ENCODE measurements at places on chromosomes 6 and 20.
A peak's percentile ranks its signal among the peaks of the same experiment; 100 is the strongest.

DNA sequence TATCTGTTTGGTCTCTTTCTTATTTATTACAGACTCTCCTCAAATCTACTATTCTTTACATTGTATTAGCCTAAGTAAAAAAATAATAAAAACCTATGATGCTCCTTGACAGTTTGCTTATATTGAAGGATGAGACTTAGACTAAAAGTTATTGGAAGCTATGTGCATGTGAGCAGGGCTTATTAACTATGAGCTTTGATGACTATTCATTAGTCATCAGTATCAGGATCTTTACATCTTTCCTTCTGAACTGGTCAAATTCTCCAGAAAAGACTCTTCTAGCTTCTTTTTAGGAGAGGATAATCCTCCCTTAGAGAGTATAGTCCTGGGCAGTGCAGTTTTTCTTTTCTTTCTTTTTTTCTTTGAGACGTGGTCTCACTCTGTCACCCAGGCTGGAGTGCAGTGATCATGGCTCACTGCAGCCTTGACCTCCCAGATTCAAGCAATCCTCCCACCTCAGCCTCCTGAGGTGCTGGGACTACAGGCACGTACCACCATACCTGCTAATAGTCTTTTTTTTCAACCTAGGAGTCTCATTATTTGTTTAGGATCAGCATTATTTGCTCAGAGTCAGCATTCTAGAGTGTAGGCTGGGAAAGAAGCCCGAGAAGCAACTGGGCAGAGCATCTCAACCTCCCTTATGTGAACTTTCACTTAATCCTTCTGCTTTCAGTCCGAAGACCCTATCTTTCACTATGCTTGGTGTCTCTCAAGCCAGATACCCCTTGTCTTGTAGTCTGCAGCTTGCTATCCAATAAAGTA is 37.1 kb upstream of the YWHAB start:
- no peak for DNase-seq

DNA sequence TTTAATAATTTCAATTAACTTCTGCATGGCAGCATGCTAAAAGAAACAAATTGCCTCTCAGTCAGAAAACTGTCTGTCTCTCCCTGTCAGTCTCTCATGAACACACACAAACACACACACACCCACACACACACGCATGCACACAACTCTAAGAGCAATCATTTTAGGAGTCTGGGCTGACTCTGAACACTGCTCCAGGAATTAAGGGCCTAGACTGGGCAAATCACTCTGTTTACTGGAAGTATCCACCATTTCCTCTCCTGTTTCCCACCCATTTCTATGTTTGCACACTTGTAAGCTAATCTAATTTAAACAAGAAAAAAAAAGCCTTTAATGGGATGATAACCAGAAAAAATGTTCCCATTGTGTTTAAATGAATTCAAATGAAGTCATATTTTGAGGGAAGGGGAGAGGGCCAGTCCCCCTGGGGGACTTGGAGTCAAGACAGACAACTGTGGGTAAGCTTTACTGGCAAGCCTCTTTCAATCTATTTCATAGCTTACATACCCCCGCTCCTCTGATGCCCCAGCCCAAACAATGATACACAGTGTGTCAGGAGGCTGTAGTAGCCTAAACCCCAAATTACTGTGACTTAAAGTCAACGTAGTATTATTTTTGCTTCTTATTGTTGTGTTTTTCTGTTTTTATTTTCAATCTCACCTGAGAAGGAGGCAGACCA is 447.8 kb upstream of the FLRT3 start:
- no peak for DNase-seq

DNA sequence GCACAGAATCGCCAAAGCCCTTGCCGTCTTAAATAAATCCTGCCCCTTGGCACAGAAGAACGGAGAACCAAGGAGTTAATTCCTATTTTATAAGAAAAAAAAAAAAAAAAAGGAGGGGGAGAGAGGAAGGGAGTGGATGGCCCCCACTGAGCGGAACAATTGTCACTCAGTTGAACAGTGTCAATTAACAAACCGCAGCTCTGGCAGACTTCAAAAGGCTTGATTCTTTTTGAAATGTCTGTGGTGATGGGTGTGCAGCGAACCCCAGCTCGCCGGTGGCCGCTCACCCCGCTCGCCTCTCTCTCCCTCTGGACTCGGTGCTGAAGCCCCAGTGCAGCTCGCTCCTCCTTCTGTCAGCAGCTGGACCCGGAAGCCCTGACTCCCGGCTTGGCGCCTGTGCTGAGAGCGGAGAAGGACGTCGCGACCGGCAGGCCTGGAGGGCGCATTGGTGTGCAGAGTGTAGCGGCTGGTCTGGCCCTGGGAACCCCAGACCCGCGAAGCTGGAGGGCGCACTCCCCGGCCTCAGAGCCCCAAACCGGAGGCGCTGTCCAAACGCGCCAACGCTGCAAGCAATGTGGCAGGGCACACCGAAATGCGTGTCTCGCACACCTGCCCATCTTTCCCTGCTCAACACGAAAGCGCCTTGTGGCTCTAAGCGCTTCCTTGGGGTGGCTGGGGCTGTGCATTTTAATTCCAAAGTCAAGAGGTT is 3.4 kb downstream of the LINC00237 start:
- peak; percentile 73 for DNase-seq

- DNase-seq: no peak
Measured at GRCh38 chr6:83068616-83069015, 1.1 kb downstream of the DOP1A start.

DNA sequence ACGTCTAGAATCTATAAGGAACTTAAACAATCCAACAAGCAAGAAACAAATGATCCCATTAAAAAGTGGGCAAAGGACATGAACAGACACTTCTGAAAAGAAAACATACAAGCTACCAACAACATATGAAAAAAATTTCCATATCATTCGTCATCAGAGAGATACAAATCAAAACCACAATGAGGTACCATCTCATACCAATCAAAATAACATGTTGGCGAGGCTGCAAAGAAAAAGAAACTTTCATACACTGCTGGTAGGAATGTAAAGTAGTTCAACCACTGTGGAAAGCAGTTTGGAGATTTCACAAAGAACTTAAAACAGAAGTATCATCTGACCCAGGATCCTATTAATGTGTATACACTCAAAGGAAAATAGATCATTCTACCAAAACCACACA is 243.9 kb upstream of the RUNX2 start:
- DNase-seq: no peak

DNA sequence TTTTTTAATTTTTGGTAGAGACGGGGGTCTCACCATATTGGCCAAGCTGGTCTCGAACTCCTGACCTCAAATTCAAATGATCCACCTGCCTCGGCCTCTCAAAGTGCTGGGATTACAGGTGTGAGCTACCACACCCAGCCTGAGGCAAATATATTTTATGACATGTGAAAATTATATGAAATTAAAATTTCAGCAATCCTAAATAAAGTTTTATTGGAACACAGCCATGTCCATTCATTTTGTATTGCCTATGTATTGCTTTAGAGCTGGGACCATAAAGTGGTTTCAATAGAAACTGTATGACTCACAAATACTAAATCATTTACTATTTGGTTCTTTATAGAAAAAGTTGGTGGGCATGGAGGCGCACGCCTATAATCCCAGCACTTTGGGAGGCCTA is 32.0 kb upstream of the GCM1 start:
- DNase-seq: no peak

DNA sequence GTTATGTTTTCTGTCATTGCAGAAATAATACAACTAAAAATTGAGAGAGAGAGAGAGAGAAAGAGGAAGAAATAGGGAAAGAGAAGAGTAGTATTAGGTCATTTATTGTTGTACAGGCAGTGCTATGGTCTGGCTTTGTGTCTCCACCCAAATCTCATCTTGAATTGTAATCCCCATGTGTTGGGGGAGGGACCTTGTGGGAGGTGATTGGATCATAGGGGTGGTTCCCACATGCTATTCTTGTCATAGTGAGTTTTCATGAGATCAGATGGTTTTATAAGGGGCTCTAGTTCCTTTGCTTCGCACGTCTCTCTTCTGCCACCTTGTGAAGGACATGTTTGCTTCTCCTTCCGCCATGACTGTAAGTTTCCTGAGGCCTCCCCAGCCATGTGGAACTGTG is 677.4 kb upstream of the CHD6 start:
- peak; percentile 33 for DNase-seq

- DNase-seq: peak; percentile 59
Measured at GRCh38 chr20:40431611-40432010, 257.4 kb downstream of the MAFB start.

DNA sequence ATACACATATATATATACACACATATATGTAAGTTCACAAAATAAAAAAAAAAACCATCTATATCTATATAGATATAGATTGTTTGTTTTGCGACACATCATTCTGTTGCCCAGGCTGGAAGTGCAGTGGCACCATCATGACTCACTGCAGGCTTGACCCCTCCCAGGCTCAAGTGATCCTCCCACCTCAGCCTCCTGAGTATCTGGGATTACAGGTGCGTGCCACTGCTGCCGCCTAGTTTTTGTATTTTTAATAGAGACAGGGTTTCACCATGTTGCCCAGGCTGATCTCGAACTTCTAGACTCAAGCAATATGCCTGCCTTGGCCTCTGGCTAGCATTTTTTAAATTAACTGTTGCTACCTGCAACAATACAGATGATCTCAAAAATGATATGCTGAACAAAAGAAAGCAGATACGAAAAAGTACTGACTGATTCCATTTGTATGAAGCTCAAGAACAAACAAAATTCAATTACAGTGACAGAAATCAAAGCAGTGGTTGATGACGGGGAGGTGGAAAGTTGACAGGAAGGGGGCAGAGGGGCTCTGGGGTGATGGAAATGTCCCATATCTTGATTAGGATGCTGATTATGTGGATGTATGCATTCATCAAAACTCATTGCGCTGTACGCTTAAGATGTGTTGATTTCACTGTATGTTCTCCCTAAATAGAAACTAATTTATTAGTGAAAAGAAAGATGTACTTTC is 49.6 kb downstream of the ATXN1 start:
- no peak for DNase-seq

GRCh38 chr6:137933696-137934095 is 66.6 kb downstream of the TNFAIP3 start:
- no peak for DNase-seq

GRCh38 chr6:43454696-43455530 is 435 bp downstream of the DLK2 start:
- DNase-seq: peak; percentile 81

DNA sequence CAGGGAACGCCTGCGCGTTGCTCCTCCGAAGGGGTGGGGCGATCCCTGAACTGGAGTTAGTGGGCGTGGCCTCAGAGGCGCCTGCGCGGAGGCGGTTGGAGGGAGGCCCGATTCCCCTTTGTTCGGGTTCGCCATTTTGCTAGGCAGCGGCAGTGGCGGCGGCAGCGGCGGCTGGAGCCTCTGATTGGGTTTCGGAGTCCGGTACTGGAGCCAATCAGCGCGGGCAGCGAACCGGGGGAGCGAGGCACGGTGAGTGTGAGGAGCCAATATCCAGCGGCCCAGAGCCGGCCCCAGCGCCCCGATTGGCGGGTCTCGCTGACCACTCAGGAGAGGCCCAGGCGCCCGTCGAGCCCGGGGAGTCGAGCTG is at the start of gene NFYA:
TSS of gene NFYA (plus strand) at position 139 of the 367 bp plus-strand sequence. CDS start 6,116 bp downstream, outside the sequence.
- DNase-seq: no peak

- no peak for DNase-seq
Measured at GRCh38 chr6:156976216-156977127, 199.3 kb downstream of the ARID1B start.

- DNase-seq: peak; percentile 61
Measured at GRCh38 chr20:44720621-44720996, 5.4 kb downstream of the CCN5 start.

- peak; percentile 93 for DNase-seq
Measured at GRCh38 chr6:38262026-38262425, 377.7 kb downstream of the BTBD9 start.

DNA sequence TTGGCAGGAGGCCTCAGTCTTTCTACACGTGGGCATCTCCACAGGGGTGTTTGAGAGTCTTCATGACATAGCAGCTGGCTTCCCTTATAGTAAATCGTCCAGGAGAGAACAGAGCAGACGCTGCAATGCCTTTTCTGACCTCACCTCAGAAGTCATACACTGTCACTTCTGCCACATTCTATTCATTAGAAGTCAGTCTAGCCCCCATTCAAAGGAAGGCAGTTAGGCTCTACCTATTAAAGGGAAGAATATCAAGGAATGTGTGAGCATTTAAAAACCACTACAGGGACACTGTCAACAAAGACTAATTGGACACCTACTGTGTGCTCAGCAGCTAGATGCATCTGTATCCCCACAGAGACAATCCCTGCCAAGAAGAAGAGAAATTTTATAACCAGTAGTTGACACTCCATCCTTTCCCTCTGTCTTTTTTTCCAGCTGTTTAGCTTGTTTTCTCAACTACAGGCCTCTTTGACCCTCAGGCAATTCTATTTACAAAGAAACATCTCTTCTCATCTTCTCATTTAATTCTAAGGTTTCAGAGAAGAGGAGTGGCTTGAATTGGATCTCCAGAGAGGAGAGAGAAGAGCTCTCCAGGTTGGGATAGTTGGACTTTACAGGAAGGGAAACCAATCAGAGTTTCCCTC is 18.6 kb downstream of the ARMC12 start:
- no peak for DNase-seq

DNA sequence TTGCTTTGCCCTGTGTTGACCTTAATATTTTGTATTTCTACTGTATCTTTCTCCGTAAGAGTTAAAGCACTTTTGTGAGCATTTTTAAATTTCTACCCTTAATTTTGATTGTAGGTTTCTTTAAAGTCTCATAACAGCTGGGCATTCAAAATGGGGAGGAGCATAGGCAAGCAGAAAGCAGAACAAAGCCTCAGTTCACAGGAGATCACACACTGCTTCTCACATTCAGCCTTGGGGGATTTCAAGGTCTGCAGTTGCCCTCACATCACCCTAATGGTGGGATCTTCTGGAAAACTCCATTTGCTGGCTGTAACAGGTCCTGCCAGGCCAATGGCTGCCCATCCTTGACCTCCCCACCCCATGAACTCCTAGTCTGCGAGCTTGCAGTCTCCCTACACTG is 292.9 kb downstream of the PHACTR1 start:
- DNase-seq: no peak

DNA sequence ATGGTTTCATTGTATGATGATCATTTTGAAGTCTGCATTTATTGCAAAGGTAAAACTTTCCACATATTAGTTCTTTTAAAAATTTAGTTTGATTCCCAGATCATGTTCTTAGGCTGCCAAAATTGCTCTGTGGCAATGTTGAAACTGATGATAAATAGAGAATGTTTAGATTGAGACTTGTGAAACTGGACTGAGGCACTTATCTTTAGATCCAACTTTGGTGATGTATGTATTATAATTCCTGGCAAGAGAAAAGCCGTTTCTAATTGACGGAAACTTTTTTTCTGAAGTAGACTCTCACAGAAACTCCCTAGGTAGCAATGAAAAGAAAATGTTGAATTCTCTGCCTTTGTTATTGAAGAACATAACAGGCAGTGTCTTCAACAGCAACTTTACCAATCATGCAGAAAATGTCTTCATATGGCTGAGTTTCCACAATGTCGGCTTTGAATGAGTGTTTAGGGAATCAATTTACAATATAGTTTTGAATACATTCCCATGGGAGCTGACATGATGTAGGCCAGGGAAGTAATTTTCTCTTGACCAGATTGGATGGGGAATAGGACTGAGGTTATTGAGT is 456.2 kb downstream of the CD109 start:
- no peak for DNase-seq

- no peak for DNase-seq
Measured at GRCh38 chr6:25944688-25945574, 14.4 kb upstream of the SLC17A2 start.

GRCh38 chr6:90285042-90285481 is 11.6 kb downstream of the BACH2 start:
- peak; percentile 23 for DNase-seq

GRCh38 chr6:30450909-30451841 is 38.1 kb upstream of the HLA-E start:
- DNase-seq: peak; percentile 17

- DNase-seq: no peak
Measured at GRCh38 chr6:4220558-4220957, 85.2 kb upstream of the ECI2 start.
